ENCODE measurements at places on chromosomes 16 and 17.

DNA sequence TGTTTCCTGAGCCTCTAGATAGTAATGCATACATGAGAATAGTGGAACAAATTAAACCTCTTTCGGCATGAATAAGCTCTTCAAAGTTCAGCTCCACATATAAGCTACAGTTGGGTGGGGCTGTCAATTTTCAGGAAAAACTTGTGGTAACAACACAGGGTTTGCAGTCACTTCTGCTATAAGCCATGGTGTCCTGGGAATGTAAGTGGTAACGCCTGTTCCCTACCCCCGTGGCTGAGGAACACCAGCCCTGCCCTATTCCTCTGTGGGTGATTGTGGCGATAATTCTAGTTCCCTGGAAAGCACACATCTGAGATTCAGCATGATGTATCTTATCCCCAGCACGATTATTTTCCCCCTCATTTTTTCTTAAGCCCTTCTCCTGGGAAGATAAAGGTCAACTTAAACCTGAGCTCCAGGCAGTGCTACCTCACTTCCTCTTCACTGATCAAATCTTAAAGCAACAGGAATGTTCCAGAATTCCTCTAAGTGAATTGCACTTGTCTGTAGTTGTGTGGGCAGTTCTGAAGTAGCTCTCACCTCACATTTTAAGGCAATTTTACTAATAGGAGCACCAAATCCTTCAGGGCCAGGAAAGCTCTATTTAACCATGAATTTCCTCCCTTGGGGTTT, 500.7 kb upstream of the HSBP1 start:
- DNase-seq = no peak

- no peak for DNase-seq
These were observed 69.2 kb downstream of the SOX9 start for GRCh38 chr17:72189768-72190593.

- DNase-seq = no peak
These were observed 4.0 kb upstream of the FA2H start for GRCh38 chr16:74778646-74779045.

- DNase-seq = peak; percentile 48
These were observed 3.9 kb downstream of the DEXI start for GRCh38 chr16:10938321-10938720.

DNA sequence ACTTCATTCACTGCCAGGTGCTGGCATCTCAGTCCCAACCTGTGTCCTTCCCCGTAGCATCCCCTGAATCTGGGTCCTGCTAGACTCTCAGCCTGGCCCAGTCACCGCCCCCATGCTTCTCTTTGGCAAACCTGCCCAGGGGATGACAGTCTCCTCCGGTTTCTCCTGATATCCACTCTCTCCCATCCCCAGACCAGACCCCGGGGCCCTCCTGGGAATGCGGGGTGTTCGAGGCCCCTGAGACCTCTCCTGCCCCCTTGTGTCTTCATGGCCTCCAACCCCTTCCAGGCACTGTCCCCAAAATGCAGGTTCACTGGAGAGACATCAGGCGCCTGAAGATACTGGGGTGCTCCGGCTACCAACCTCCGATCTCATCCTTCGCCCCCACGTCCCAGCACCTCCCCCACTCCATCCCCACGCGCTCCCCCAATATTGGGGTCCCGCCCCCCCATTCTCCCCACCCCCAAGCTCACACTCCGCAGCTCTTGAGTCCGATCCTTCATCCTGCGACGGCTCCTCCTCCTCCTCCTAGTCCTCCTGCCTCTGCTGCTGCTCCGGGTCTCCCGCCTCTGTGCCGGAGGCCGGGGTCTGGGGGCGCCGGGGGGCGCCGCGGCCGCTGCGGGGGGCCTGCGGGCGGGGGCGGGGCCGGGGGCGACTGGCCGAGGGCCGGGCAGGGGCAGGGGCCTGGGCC, 399 bp downstream of the STX1B start:
- DNase-seq = no peak

- DNase-seq = no peak
These were observed 54.3 kb upstream of the RBFOX3 start for GRCh38 chr17:79664930-79665737.

DNA sequence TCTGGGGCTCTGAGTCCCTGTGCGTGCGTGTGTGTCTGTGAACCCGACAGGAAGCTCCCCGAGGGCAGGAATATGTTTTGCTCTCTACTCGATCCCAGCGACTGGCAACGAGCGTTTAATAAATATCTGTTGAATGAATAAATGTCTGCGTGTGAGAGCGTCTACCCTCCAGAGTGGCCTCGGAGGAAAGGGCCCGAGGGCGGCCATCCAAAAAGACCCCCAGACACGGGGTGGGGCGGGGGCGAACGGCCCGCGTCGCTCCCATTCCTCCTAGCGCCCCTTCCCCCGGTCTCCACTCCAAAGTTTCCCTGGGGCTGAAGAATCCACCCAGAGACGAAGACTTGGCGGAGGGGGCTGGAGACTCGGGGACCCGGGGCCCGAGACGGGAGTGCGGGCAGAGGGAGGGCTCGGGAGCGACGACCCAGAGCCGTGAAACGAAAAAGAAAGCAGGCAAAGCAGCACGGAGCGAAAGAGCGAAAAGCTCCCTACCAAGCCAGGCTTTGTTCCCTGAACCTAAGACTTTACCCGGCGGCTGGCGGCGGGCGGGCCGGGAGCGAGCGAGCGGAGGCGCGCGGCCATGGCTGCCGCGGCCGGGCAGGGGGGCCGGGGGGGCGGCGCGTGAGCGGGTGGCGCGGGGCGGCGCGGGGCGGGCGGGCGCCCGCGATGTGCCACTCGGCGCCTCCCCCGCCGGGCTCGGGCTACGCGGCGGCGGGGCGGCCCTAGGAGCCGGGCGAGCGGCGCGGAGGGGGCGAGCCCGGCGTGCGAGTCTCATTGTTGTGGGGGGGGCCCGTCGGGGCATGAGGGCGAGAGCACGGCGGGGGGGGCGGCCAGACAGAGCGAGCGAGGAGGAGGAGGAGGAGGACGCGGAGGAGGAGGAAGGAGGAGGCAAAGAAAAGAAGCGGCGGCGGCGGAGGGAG, at the start of gene MLLT6:
Gene MLLT6 (plus strand): TSS at position 668 of the 917 bp plus-strand sequence. CDS start 360 bp downstream, outside the sequence.
- DNase-seq = peak; percentile 77

DNA sequence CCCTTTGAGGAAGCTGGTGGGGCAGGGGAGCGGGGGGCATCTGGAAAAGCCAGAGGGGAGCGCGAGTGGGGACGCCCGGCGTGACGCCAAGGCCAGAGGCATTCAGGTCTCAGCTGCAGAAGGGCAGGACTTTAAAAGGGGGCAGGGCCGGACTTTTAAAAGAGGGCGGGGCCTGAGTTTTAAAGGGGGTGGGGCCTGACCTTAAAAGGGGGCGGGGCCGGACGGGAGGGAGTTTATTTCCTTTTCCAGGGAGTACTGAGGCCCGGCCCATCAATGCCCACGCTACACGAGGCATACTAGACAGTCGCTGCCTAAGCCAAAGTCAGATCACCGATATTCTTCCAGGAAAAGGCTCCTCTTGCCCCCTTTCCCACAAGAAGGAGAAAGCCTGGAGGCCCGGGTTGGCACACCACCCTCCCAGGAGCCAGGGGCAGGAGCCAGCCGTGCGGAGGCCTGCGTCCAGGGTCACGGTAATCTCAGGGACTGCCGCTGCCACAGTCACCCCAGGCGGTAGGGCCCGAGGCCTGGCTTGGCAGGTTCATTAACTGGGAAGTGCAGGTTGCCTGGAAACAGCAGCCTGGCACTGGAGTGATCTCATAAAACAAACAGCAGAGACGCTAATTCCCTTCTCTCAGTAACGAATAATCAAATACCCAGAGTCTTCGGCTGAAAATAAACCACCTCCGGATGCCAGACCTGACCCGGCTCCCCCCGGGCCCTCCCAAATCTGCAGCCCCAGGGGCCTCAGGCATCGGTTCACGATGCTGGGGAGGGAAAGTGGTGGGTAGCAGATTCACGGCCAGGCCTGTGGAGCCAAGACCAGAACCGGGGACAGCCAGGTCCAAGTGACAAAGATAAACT, 90.7 kb downstream of the TIMM22 start:
- DNase-seq = no peak

DNA sequence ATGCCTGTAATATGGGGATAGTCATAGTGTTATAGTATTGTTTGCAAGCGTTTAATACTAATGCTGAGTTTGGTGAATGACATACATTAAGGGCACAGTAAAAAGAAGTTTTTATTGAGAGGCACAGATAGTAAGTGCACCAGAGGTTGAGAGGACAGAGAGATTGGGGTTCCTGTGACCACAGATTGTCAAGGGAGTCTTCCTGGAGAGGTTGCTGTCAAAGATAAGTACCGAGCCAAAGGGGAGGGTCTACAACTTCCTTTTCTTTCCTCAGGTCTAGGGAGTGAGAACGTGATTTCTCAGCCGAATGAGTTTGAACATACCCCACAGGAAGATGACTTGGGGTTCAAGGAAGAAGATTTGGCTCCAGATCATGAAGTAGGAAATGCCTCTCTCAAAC, 1.8 kb downstream of the ZNF48 start:
- DNase-seq = no peak

- DNase-seq = no peak
These were observed 4.8 kb downstream of the GSE1 start for GRCh38 chr16:85617948-85618347.

DNA sequence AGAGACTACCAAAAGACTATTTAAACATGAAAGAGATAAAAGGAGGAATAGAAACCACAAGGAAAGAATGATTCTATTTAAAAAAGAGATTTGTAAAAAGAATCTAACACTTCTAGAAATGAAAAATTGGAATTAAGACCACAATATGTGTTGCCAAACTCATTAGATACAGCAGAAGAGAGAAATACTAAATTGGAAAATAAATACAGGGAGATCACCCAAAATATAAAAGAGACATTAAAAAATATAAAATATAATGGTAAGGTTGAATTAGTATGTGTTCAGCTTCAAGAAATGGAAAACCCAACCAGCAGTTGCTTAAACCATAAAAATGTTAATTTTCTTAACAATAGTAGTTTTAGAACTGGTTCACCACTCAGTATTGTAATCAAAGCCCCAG, 160.4 kb downstream of the LGALS9B start:
- no peak for DNase-seq

- DNase-seq = no peak
These were observed 6.6 kb upstream of the SLC12A3 start for GRCh38 chr16:56858374-56858773.

DNA sequence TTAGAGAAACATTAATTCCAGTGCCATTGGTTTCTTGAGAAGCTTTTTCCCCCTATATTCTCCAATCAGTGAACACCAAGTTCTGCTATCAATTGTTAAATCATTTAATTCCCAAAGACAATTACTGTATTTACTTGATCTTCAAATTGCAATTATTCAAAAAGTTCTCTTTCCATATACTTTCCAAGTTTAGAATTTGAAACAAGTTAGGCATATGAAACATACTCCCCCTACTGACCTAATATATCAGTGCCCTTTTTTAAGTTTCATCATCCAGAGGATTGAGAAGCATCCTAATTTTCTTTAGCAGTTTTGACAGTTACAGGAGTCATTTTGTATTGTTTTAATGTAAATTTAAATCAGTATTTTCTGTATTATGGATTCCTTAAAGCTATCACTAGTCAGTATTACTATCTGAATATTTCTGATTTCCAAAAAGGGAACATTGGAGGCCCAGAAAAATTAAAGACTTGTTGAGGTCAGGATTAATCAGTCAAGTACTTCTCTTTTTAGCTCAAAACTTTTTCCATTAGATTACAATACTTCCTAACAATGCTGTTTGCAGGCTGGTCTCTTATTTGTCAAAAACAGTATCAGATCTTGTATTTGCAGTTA, 16.3 kb downstream of the MEIOC start:
- no peak for DNase-seq

DNA sequence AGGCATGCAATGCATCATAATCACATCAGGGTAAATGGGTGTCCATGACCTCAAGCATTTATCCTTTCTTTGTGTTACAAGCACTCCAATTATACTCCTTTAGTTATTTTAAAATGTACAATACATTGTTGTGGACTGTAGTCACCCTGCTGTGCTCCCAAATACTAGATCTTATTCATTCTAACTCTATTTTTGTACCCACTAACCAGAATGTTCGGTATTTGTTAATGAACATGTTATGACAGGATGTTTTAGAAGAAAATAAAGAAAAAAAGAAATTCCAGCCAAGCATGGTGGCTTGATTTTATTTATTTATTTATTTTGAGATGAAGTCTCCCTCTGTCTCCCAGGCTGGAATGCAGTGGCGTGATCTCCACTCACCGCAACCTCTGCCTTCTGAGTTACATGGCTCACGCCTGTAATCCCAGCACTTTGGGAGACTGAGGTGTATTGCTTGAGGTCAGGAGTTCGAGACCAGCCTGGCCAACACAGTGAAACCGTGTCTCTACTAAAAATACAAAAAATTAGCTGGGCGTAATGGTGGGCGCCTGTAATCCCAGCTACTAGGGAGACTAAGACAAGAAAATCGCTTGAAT, 1.8 kb upstream of the NDE1 start:
- no peak for DNase-seq

- DNase-seq = no peak
These were observed 198.0 kb downstream of the KATNIP start for GRCh38 chr16:27747946-27748345.

GRCh38 chr16:918068-918467, 52.7 kb downstream of the LMF1 start:
- no peak for DNase-seq
